ENCODE measurements at places on chromosomes 3 and 15. TPM values are rescaled to one million over a fixed set of nuclear protein-coding genes. Genes with fewer than 3 reads are reported as not detected.

DNA sequence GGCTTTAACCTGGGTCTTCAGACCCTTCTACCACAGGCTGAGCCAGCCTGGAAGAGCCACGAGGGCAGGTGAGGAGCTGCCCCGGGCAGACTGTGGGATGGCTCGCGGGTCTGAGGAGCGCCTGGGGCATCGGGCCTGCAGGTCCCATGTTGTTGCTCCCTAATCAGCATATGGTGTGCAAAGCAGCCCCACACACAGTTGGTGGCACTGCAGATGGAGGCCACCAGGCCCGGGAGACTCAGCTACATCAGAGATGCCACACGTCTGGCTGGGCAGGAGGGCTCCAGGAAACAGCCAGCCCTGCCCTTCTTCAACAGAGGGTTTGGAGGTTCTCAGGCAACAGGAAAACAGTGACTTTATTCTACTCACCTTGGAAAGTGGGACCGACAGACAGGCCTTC lies 63.9 kb downstream of the XXYLT1 start:
- no peak for DNase-seq

GRCh38 chr3:129504471-129505100 lies 23.9 kb upstream of the RHO start:
- DNase-seq: no peak

Gene KBTBD8
- total RNA-seq: 3.8 TPM

Gene SPG11
- 95.9 TPM for total RNA-seq

DNA sequence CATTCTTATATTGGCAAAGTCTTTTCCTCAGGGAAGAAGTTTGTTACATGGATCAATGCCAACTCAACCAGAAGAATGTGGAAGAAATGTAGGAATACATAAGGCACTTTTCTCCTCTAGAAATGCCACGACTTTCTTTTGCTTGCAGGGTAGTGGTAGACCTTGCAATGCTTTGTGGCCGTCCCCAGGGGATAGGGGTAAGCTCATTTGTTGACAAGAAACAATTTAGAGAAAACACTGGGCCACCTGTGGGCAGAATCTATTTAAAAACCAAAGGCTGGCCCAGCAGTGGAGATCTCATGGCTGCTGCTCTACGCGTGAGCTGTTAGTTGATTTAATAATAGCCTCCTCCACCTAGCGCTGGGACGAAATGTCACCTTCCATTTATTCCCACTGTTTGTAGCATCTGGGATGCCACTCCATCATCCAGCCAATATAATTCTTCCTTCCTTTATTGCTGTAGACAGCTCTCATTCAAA lies 64.6 kb upstream of the PFN2 start:
- no peak for DNase-seq

DNA sequence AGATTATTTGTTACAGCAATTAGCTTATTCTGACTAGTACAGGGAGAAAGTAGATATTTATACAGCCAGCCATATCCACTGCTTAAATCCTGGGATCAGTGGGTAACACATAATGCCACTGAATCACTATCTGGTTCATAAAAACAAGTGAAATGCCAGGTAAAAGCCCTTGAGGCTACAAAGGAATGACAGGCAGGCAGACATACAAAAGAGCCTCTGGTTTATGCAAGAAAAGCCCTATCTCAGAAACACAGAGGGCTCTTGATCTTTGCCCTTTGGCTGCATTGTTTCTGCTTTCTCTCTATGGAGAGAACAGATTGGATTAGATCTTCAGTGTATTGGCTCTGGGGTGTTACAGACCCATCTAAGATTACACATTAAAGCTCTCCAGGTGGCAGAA lies 115.4 kb upstream of the GADL1 start:
- no peak for DNase-seq

Gene TMEM212
- total RNA-seq: not detected

DNA sequence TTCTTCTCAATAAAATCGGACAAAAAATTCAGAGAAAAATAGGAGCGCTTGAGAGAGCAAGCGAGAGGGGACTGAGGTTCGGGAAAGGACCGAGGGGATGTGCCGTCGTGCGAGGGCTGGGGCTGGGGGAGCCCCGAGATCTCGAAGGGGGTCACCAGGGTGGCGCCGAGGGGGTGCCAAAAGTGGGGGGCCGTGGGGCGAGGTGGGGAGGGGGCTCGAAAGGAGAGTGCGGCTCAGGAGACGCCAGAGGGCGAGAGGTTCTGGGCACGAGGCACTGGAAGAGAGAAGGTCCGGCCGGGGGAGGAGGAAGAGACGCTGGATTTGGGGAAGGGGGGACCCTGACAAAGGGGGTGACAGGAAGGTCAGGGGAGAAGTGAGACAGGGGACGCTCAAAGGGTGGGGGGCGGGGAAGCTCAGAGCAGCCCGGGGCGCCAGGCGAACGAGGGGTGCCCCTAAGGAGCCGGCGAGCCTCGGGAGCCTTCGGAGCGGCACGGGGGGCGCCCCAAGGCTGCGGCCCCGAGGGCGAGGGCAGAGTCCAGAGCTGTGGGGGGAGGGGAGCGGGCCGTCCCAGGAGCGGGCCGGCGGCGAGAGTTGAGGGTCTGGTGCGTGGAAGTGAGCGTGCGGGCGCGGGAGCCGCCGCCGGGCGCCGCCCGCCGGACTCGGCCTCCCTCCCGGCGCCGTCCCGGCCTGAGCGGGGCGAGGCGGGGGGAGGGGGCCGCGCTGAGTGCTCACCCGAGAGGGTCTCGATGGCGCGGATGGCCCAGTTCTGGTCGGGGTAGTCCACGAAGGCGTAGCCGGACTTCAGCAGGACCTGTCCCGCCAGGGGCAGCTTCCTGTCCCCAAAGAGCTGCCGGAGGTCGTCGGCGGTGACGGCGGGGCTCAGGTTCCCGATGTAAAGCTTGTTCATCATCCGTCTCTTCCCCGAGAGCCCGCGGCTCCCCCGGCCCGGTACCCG lies 514 bp downstream of the IGF2BP2 start:
- DNase-seq: peak; percentile 92

Measured in osteoblast (primary cell).